ENCODE measurements at places on chromosomes 1 and 21.

DNA sequence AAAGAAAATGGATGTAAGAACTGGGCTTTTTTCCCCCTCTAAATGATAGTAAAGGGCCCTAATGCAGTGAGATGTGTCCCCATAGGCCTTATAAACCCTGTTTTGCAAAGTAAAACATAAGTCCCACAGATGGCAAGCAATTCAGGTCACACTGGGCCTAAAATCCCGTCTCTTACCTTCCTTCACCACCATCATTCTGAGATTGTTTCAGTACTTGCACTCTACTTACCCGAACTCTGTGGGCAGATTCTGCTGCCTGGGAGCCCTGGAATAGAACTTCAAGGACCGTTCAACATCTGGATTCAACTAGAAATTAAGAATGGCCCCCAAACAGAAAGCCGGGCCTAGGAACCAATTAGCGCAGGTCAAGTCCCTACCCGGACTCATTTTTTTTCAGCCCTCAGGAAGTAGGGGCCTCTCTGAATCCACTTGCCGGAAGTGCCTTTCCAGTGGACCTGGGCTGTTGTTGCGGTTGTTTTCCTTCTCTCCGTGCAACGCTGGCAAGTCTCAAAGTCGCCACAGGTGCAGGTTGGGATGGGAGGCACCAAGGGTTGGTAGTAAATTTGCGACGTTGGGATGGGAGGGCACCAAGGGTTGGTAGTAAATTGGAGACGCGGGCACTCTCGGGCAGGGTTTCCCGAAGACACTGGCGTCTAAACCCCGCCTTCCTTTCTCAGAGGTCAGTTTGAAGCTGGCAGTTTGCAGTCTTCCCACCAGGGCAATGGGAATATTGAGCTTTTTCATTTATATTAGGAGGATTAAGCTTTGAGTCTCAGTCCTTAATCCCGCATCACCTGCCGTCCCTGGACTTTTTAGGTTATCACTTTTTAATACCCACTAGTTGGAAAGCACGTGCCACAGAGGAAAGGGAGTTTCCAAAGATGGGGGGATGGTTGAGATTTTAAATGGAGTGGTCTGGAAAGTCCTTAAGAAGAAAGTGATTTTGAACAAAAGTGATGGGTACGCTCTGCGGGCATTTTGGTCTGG lies at the start of gene TMEM69:
TSS of gene TMEM69 (plus strand) at position 428 of the 987 bp plus-strand sequence. CDS start 2,888 bp downstream, outside the sequence.
- DNase-seq, result peak; percentile 89

GRCh38 chr1:28309702-28310101 lies 19.1 kb upstream of the MED18 start:
- no peak for DNase-seq

GRCh38 chr1:77706321-77706720 lies 23.9 kb upstream of the ZZZ3 start:
- DNase-seq, result no peak

GRCh38 chr21:34830386-34831170 lies 161.8 kb downstream of the CLIC6 start:
- DNase-seq, result no peak

DNA sequence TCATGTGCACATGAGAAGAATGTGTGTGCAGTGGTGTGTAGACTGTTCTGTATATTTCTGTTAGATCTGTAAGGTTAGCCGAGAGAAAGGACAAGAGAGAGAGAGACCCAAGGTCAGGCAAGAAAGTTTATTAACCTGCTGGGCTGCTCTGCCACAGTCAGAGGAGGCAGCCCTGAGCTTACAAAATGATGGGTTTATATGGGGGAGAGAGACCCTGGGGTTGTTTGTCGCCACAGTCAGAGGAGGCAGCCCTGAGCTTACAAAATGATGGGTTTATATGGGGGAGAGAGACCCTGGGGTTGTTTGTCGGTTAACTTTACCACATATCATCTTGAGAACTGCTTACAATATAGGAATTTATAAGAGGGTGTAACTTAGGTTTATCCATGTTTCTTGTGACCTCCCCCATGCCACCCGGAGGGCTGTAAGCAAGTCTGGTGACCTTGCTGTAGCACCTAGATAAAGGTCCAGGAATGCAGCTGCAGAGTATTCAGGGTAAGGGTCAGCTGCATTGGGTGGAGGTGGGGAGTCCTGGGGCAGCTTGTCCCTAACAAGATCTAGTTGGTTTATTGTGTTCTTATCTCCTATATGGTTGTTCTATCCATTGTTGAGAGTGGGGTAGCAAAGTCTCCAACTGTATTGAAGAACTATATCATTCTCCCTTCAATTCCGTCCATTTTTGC lies 9.3 kb upstream of the ZBTB40 start:
- no peak for DNase-seq

GRCh38 chr1:59880735-59881134 lies 45.8 kb downstream of the CYP2J2 start:
- DNase-seq, result no peak

DNA sequence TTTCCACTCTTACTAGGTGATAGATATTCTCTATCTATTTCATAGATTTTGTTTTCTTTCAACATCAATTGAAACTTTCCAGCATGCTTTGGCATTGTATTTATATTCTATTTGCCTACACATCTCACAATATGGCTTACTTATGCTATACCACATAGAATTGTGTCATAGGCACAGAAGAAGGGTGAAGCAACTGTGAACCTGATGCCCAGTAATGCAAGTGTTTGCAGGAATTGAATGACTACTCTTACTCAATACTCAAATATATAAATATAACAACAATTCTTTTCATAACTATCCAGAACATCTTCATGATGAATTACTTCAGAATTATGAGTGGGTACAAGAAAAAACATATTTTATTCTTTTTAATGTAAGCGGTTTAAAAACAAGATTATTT lies 165.9 kb downstream of the PTBP2 start:
- no peak for DNase-seq
